ENCODE measurements at places on chromosomes 5 and 9.

GRCh38 chr9:34555002-34555348, 32.2 kb upstream of the ENHO start:
- no peak for DNase-seq

GRCh38 chr5:125272357-125272756, 525.9 kb upstream of the ZNF608 start:
- no peak for DNase-seq

DNA sequence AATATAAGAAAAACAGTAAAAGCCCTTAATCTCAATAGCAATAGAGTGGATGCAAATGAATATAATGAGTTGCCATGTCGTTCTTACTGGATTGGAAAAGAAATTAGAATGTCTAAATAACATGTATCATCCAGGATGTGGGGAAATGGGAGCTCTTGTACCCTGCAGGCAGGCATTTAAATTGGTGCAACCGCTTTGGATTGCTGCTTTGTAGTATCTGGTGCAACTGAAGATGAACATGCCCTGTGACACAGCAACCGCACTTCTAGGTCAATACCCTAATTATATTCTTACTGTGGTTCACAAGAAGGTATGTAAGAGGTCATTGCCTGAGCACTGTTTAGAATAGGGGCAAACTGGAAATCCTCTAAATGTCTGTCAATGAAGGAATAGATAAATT, 18.9 kb downstream of the MRPS30 start:
- no peak for DNase-seq

DNA sequence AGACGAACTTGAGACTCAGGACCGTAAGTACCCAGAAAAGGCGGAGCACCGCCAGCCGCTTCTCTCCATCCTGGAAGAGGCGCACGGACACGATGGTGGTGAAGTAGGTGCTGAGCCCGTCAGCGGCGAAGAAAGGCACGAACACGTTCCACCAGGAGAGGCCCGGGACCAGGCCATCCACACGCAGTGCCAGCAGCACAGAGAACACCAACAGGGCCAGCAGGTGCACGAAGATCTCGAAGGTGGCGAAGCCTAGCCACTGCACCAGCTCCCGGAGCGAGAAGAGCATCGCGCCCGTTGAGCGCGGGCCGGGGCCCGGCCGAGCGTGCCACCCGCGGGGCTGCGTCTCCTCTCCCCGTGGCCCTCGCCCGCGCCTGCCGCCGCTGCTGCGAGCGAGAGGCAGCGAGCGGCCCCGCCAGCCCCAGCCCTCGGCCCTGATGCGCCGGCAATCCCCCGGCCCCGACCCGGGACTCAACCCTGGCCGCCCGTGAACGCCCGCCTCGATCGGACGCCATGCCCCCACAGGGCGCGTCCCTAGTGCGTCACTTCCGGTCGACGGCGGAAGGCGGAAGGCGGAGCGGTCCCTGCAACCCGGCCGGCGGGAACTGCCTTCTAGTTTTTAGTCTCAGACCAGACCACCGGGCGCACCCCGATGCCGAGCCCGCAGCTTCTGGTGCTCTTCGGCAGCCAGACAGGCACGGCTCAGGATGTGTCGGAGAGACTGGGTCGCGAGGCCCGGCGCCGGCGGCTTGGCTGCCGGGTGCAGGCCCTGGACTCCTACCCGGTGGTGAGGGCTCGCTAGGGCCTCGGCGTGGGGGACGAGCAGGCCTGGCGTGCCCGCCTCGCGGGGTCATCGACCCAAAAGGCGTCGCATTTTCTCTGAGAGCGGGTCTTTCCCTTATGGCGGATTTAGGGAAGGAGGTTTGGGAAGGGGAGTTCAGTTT, at the start of the genes NDOR1 and TMEM203:
Gene NDOR1, plus strand, starts transcription at position 575 of the 944 bp plus-strand sequence. Its CDS starts 78 bp downstream, at position 653.
Gene TMEM203, minus strand, starts transcription at position 523 of the 944 bp plus-strand sequence. Its CDS starts 234 bp downstream, at position 289.
- DNase-seq, result peak; percentile 97

DNA sequence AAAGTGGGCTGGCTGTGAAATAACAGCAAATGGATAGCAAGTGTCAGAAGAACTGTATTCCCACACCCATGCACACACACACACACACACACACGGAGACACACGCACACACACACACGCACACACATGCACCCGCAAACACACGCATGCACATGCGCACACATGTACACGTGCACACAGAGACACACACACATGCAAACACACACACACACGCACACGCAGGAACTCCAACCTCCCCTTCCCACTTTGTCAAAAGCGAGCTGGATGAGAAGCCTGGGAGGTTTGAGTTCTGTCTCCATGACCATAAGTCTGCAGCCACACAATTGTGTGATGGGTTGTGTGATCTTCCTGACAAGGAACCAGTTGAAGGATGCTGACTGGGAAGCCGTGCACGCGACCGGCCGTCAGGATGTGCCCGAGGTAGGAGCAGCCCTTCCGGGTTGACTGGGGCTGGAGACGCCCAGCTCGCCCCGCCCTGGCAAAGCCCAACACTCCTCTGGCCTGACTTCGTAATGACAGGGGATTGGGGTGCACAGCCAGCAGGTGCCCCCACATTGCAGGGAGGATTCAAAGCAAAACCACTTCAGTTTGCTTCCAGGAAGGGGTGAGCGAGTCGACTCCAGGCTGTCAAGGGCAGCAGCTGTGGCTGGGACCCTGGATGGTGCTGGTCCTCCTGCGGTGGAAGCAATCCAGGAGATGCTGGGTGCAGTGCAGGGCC, 29.3 kb upstream of the NKD2 start:
- no peak for DNase-seq

DNA sequence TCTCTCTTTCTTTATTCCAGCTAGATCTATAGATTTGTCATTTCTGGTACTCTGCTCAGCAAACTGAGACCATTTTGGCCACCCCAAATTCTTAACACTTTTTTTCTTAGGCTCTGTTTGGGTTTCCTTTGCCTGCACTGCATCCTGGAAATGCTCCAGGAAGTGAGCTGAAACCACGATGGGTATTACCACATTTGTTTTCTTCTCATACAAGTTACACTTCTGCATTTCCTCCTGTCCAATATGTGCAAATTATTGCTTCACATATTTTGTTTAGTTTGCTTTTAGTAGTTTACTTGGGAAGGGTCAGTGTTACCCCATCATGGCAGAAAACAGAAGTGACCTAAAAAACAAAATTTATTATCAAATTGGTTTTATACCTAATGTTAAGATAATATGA, 498.6 kb upstream of the GRIN3A start:
- no peak for DNase-seq

DNA sequence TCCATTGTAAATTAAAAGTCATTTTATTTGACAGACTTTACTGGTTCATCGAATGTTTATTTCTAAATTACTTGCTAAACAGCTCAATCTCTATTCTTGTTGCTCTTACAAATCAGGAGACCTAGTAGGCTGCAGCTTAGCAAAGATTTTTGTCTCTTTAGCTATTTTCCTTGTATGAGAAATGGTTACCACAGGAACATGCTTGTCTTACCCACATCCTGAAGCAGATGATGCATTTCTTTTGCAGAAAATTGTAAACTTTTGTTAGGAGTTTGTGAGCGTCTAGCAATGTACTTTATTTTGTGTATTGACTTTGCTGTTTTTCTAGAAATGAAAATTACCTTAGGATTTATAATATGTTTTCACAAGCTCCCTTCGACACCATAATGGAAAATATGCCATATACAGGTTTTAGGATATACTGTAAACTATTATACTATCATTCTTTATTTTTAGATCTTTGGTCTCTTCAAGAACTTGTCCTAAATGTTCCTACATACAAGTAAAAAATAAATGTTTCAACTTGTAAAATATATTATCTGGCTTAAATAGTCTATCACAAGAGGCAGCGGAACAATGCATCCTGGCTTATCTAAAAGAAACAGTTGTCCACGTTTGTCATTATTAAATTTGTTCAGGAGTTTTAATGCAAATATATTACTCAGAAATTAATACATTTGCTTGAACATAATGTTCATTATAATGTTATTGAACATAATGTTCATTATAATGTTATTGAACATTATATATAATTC, 54.1 kb downstream of the SPEF2 start:
- DNase-seq, result no peak

GRCh38 chr9:88742483-88742882, 207.5 kb downstream of the NXNL2 start:
- no peak for DNase-seq

- DNase-seq, result no peak
Observed at GRCh38 chr5:78593465-78593864, 55.1 kb downstream of the LHFPL2 start.

DNA sequence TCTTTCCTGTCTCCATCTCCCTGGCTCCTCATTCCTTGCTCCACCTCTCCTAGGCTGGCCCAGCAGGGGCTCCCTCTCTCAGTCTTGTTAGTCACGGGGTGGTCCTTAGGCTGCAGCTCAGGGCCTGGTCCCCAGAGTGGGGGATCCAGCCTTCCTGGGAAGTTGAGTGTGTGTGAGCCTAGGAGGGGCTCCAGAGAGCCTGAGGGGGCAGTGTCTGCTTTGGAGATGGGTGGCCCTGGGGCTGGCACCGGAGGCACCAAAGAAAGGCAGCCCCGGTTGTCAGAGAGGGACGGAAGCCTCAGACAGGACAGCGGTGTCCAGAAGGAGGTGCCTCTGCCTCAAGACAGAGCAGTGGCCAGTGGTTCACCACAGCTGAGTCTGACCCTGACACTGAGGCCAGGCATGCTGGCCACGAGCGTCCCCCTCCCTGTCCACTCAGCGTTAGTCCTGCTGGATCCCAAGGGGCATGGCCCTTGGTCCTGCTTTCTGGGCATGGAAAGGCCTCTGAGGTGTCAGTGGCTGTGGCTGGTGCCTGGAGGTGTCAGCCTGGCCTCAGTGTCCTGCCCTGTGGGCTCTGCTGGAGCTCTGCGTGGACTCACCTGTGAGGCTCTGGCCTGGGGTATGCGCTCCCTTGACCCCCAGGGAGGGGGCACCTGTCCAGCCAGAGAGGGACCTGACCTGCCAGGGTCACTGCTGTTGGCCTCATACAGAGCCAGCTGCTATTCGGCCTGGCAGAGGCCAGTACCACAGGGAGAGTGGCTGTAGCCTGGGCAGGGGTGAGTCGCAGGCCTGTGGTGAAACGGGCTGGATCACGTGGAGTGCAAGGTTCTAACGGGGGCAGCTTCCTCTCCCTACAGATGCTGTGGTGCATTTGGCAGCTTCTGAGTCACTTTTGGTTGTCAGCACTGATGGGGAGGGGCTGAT, 130.6 kb downstream of the CACNA1B start:
- no peak for DNase-seq

- DNase-seq, result no peak
Observed at GRCh38 chr9:121692606-121693387, 41.4 kb downstream of the DAB2IP start.

Data from stimulated activated CD4-positive, alpha-beta T cell treated with anti-CD3 and anti-CD28 coated beads, Interleukin-2, amount 100 ng/mL, for 24 hours (primary cell).